ENCODE measurements at places on chromosomes 2 and 18.

DNA sequence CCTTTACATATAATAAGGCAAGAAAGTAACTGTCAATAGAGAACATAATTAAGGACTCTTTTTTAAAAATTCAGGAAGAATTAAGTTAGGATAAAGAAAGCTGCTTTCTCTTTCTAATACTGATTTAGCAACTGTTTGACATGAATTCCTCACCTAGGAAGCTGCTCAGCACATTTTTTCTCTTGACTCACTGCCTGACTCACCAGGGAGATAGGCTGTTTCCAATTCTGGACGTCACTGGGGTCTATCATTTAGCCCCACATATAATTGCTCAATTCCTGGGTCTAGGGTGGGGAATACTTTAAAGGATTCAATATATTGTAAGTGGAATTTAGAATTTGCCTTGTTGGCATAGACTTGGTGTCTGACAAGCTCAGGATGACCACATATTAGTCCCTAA, 50.8 kb upstream of the UGP2 start:
- no peak for DNase-seq

GRCh38 chr2:181312515-181312927, 144.7 kb upstream of the ITGA4 start:
- no peak for DNase-seq

DNA sequence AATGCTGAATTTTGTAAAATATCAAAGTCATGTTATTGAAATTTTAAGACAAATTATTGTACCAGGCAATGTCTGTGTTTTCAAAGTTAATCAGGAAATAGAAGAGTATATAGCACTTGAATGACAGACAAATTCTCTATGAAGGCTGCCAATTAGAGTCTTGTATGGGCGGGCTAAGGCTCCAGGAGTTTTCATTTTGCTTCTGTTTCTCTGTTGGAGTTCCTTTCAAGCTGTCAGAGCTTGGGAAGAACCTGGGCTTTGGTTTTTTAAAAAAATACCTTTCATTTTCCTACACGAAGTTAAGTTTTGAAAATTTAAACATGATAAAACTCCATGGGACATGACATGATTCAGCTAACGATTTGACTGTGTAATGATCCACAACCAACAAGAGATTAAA, 339.0 kb upstream of the KCNH7 start:
- no peak for DNase-seq

GRCh38 chr2:190482451-190482850, 52.1 kb downstream of the NEMP2 start:
- DNase-seq = no peak

GRCh38 chr2:149410701-149411484, 80.5 kb downstream of the LYPD6 start:
- no peak for DNase-seq

All from stimulated activated CD4-positive, alpha-beta T cell treated with anti-CD3 and anti-CD28 coated beads, Interleukin-1b, Interleukin-23, amount 100 ng/mL, for 1 hour (primary cell).